Left hindlimb (tissue), 1 donor: ENCODE measurements at places on chromosomes 11 and 22.

DNA sequence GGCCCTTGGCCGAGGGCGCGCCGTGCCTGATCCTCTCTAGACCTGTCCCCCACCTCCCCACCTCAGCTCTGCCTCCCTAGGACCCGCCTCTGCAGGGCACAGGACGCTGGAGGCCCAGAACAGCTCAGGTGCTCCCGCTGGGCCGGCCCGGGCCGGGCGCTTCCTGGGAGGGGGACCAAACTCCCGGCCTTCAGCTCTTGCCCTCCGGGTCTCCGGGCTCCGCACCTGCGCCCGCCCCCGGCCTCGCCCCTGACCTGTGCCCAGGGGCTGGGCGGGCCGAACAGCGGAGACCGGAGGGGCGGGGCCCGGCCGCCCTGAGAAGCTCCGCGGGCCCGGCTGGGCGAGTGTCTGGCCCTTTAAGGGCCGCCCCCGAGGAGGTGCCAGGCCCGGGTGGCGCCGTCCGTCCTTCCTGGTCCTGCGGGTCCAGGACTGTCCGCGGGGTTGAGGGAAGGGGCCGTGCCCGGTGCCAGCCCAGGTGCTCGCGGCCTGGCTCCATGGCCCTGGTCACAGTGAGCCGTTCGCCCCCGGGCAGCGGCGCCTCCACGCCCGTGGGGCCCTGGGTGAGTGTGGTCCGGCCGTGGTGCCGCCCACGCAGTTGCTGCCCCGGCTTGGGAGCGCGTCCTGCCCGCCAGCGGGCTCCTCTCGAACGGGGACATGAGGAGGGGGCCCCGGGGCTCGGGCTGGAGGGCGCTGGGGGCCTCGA is at the start of gene SSH3:
Gene SSH3, plus strand, starts transcription at position 399 of the 703 bp plus-strand sequence. Its CDS starts 96 bp downstream, at position 495.
- DNase-seq: peak; percentile 74

DNA sequence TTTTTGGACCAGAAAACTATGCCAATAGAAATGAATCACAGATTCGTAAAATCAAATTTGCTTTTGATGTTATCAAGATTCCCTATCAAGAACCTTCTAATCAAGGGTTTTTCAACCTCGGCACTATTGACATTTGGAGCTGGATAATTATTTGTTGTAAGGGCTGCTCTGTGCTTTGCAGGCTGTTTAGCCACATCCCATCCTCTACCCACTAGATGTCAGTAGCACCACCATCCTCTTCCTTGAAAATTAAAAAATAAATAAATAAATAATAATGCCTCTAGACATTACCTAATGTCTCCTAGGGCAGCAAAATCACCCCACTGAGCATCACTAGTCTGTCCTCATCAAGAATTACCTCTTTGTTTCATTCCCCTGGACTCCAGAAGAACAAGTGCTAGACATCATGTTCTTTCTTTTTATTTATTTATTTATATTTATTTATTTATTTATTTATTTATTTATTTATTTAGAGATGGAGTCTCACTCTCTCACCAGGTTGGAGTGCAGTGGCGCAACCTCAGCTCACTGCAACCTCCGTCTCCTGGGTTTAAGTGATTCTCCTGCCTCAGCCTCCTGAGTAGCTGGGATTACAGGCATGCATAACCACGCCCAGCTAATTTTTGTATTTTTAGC is 744.7 kb downstream of the KCNA4 start:
- no peak for DNase-seq

GRCh38 chr11:130418210-130418609 is 10.2 kb downstream of the ADAMTS8 start:
- no peak for DNase-seq

DNA sequence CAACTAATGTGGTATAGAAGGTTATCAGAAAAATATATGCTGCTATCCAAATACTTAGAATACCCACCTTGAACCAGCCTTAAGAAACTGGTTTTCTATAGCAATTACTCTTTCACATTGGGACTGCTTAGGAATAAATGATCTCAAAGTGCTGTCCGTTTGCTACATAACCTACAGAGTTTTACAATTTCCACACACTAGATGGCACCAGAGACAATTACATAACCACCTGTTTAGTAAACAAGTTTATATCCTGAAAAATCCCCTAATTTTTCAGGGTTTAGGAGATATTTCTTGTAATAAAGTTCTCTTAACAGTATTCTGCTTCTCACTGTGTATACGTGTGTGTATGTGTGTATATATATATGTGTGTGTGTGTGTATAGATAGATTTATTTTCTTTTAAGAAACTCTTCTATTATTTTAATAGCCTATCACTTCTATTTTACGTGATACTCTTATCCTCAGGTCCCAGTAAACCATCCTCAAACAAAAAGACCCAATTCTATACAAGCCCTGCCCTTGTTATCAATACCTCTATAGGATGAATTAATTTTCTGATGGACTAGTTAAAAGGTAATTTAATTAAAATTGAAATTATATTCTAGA is 6.7 kb upstream of the OR5I1 start:
- no peak for DNase-seq

DNA sequence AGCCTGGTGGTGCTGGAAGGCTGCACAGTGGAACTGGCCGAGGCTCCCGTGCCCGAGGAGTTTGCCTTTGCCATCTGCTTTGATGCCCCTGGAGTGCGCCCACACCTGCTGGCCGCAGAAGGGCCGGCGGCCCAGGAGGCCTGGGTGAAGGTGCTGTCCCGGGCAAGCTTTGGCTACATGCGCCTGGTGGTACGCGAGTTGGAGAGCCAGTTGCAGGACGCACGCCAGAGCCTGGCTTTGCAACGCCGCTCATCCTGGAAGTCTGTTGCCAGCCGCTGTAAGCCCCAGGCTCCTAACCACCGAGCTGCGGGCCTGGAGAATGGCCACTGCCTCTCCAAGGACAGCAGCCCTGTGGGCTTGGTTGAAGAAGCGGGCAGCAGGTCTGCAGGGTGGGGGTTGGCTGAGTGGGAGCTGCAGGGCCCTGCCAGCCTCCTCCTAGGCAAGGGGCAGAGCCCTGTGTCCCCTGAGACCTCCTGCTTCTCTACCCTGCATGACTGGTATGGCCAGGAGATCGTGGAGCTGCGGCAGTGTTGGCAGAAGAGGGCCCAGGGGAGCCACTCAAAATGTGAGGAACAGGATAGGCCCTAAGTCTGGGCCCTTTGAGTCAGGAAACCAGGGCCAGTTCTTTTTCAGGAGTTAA is 1.9 kb upstream of the SMDT1 start:
- no peak for DNase-seq

DNA sequence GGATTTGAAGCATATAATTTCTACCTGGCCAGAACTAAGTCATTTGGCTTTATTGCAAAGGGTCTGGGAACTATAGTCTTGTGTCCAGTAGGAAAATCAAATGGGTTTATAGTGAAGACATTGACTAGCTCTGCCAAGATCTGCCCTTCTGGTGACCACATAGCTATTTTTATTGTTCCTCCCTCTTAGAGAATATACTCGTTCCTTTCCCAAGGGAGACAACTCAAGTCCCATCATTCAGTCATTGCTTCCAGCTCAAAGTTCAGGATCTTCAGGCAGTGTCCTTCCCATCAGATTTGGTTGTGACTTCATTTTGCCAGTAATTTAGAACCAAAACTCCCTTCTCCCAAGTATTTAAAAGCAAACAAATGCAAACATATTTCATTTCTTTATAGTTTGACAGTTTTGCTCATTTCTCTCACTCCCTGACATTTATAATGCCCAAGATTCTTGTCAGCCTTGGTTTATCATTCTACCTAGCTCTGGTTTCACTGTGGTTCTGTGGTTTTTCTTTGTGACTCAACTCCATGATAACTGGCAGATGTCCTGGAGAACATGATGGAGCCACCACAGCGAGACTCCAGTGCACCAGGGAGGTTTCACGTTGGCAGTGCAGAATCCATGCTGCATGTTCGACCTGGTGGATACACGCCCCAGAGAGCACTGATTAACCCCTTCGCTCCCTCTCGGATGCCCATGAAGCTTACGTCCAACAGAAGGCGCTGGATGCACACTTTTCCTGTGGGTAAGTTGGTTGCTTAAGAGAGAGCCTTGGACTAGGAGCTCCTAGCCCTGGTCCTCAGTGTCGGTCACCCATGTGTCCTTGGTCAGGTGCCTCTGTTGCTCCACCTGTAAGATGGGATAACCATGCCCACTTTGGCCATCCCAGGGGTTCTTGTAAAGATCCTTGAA is 64.9 kb downstream of the DEPDC5 start:
- no peak for DNase-seq

DNA sequence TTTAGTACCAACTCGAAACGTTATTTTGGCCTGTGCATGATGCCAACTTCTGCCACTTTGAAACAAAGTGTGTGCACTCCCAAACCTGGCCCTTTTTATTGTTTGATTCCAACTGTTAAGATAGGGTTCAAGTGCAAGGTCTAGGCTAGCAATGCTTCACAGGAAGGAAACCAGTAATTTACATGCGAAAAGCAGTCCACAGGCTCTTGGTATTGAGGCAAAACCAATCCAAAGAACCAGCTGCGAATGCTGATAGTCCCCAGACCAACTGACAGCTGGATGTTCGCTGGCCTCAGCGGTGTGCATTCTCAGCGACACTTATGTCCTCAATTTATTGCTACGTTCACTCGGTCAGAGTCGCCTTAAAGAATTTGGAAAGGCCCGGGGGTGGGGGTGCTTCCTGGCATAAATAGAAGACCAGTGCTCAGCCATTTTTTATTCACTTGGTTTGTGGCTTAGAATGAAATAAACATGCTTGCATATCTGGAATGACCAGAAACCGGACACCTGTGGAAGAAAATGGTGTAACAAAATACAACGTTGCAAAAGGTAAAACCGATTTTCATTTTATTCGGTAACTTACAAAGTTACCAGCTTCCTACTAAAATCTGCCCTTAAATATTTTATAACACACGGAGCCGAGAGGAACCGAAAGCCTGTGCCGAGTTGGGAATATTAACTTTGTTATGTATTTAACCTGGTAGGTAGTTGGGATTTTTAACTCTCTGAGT is 1.6 kb downstream of the CPT1A start:
- DNase-seq: no peak

DNA sequence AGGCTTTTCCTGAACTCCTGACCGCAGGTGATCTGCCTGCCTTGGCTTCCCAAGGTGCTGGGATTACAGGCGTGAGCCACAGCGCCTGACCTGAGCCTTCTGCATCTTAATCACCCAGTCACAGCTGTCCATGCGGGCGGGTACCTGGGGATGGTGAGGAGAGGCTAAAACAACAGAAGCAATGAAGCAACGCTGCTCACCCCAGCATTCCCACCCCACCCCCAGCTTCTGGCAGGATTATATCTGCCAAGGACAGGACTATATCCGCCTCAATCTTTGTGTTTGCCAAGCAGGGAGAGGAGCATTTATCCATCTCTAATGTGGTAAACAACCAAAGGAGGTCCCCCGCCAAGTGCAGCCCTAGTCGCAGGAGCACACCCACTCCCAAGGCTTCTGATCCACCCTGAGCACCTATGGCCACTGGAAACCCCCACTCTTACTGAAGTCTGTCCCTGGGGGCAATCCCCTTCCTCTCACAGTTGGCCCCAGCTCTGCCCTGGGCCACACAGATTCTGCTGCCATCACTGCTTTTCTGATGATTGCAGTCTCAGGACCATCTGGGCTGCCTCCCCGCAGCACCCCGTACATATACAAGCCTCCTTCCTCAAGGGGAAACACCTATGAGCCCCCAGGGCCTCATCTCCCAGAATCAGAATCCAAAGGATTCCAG is 8.8 kb upstream of the LGALS2 start:
- no peak for DNase-seq

- no peak for DNase-seq
Observed at GRCh38 chr11:36509201-36509639, 852 bp downstream of the TRAF6 start.

- no peak for DNase-seq
Observed at GRCh38 chr22:48076008-48076407, 1313.6 kb downstream of the TBC1D22A start.

DNA sequence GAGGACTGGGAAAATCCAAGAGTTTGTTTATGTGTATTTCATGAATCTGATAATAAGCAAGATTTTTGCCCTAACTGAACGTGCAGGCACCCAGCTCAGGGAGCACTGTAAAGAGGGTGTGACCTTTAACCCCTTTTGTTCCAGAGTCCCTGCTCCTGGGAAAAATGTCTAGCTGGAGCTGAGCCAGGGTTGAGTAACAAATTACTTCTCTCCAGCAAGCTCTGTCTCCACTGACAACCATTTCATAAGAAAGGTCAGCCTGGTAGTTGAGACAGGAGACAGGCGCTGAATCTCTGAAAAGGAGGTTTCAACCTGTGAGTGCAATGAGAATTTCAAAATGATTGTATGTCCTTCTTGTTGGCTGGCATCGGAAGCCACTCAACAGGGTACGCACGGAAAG is 156.4 kb upstream of the NARS2 start:
- DNase-seq: no peak

- no peak for DNase-seq
Observed at GRCh38 chr11:2760196-2760871, 60.5 kb upstream of the KCNQ1OT1 start.

GRCh38 chr11:119902656-119903231 is 173.7 kb upstream of the NECTIN1 start:
- no peak for DNase-seq

DNA sequence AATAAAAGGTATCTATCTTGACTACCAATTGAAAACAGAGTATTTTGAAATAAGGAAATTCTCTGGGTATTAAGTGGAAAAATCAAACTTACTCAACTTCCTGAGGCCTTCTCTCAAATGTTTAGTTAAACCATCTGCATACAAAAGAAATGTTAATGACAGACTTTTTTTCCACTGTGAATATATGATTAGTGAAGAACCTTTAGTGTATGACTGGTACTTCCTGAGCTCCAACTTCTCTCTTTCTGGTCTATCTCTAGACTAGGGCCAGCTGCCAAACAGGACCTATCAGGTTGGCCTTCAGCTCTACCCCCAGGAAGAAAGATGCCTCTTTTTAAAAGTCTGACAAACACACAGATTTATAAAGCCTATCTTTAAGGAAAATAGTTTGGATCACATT is 68.8 kb upstream of the SCUBE2 start:
- no peak for DNase-seq
